ENCODE measurements at places on chromosomes 16 and 17.

DNA sequence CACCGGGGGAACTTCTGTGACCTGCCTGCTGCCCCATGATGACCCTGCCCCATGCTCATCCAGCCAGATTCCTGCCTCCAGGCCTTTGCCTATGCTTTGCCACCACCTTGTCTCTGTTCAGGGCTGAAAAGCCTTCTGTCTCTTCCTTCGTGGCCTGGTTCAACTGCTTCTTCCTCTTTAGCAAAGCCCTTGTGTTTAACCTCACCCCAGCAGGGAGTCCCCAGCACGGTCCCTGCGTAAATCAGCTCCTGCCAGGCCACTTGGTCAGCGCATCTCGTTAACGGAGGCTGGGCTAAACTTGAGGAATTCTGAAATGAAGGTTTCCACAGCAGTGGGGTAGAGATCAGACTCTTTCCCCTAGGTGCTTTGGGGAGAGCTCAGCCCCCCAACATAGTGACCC is 16.1 kb upstream of the KCNJ12 start:
- no peak for DNase-seq

- no peak for DNase-seq
These were observed 59.1 kb downstream of the TRIM37 start for GRCh38 chr17:59047616-59048015.

DNA sequence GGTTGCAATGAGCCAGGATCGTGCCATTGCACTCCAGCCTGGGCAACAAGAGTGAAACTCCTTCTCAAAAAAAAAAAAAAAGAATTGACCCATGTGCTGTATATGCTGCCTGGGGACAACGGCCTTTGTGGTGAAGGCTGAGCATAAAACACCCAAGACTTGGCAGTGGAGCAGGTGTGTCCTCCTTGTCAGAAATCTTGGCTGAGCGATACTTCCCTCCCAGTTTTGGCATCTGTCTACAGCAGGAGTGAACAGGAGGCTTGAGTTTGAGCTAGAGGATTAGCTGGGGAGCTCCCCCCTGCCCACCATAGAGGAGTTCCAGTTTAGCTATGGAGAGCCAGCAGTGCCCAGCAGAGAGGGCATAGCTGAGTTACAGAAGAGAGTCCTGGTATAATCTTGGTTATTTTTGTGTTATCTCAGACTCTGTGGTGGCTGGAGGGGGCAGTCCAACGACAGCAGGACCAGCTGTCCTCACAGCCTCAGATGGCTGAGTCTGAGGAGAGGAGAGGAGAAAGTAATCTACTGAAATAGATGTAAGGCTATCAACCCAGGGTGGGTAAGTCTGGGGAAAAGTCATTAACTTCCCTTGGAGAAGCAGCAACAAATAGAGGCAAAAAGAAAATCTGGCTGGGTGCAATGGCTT is 18.4 kb downstream of the SP2 start:
- DNase-seq: no peak

GRCh38 chr17:65102788-65103187 is 34.4 kb upstream of the RGS9 start:
- no peak for DNase-seq
